ENCODE measurements at places on chromosomes 11 and 22.

DNA sequence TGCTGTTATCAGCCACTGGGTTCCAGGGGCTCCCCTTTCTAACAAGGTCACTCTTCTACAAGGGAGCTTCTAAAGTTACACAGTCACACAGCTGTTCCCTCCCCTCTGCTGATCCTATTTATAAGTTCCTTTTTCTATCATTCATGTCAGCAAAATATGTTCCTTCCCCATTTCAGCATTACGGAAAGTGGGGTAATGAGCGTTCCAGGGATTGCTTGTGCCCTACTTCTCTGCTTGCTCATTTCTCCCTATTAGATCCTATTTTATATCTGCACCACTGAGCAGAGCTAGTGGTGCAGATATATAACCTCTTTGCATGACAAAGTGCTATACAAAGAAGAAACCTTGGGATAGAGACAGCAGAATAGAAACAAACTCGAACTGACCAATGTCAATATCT, 22.7 kb upstream of the PLEKHB1 start:
- no peak for DNase-seq

GRCh38 chr11:111761036-111761435, 5.2 kb downstream of the PPP2R1B start:
- DNase-seq: no peak

- DNase-seq: no peak
Observed at GRCh38 chr22:22098457-22099193, 116.0 kb upstream of the TOP3B start.

GRCh38 chr22:43270314-43270908, 72.8 kb downstream of the SCUBE1 start:
- no peak for DNase-seq

GRCh38 chr11:118111019-118111743, 24.4 kb upstream of the SMIM35 start:
- no peak for DNase-seq

DNA sequence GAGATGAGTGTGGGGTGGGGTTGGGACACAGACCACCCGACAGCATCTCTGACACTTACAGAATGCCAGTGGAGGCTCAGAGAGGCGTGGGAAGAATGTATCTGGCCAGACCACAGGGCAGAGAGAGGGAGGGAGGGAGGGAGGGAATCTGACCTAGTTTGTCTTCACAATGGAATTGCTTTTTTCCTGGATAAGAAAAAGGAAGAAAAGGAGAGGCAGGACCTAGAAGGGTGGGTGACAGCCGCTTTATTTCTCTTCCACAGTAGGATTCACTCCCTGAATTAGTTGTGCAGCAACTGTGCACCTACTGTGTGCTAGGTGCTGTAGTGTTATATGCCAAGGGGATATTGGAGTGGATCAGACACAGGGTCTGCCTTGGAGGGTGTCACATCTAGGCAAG, 3.7 kb downstream of the KCNK4 start:
- no peak for DNase-seq

DNA sequence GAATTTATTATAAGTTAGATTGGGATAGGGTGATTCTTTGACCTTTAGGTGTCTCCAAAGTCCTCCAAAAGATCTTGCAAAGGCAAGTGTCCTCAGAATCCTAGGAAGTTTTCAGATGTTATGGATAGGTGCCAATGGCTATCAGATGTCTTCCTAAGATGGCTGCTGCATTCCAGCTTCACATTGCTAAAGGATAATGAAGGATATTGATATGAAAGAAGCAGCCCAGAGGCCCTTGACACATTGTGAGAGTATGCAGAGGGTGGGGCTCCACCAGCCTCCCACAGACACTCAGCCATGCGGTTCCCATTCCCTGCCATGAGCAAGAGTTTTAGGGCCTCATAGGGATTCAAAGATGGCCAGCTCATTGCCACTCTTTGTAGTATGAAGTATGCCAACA, 22.3 kb upstream of the GLYATL2 start:
- DNase-seq: no peak

GRCh38 chr11:57222239-57222638, 14.8 kb downstream of the APLNR start:
- no peak for DNase-seq

GRCh38 chr22:25714070-25714469, 27.9 kb upstream of the MYO18B start:
- no peak for DNase-seq

DNA sequence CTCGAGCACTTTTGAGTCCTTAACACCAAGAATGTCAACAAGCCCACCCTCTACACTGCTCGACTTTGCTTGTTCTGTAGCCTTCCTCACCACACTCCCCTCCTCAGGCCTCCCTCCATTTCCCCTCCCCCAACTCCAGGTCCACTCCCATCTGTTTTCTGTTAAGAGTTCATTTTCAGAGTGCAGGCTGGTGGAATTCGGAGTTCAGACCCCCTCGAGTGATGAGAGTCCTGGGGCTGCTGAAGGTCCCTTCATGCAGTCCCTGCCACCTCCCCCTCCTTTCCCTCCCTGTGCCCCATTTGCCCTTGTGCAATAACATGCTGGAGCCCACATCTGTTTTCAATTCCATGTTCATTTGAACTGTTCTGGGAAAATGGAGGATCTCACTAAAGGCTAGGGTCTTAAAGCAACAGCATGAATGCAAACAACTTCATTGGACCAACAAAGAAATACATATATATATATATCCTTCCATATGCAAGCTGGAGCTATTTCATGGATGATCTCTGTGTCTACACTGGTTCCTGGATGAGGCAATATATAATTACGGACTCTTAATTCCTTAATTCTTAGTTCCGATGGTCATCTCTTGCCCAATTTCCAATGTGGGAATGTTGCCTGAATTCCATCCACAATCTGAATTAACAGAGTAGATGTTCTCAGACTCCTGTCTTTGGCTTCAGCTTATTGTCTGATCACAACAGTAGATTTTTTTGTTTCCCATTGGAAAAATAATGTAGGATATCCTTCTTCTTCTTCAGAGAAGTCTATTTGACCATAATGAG, 340.4 kb downstream of the ETS1 start:
- no peak for DNase-seq

DNA sequence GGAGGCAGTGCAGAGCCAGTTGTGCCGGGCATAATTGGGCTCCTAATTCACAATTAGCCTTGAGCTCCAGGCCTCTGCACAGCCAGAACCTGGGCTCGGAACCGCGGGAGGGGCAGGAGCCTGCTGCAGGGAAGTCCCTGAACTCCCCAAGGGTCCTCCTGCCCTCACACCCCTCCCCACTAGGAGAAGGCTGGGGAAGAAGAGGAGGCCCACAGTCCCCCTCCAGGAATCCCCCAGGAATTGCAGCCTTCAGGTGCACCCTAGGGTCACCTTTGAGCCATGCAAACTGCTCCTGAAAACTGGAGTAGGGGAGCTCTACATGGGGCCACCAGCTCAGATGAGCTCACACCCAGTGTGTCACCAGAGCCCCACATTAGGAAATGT, 93.8 kb upstream of the LMO1 start:
- DNase-seq: no peak

GRCh38 chr22:25722626-25723025, 19.4 kb upstream of the MYO18B start:
- DNase-seq: no peak

DNA sequence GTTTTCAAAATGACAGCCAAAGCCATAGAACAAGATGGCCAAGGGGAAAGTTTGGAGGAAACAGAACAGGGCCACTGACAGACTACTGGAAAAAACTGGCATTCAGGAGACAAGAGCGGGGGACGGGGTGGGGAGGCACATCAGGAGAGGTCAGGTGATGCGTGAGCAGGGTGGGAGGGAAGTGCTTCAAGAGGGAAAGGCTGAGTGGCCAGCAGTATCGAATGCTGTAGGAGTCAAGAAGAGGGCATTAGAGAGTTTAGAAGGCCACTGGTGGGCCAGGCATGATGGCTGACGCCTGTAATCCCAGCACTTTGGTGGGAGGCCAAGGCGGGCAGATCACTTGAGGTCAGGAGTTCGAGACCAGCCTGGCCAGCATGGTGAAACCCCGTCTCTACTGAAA, 8.2 kb downstream of the GTPBP1 start:
- DNase-seq: no peak

- no peak for DNase-seq
Observed at GRCh38 chr11:16889905-16890304, 124.3 kb downstream of the PLEKHA7 start.

GRCh38 chr22:28435982-28436381, 243.7 kb downstream of the TTC28 start:
- DNase-seq: no peak

DNA sequence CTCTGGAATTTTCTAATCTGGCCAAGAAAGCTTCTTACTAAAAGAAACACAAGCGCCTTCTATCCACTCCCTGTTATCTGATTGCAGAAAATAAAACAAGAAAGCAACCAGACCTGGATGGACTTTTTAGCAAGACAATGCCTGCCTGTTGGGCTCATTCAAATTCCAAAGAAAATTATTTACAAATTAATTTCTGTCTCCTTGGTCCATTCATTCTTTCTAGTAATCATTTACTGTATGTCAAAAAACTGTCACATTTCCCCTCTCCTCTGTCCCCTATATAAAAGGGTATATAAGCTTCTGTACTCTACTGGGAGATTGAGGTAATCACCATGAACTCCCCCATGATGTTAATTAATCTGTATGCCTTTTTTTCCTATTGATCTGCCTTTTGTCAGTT, 279.9 kb downstream of the DLG2 start:
- no peak for DNase-seq

- DNase-seq: no peak
Observed at GRCh38 chr11:61193596-61193995, 9.7 kb upstream of the PGA3 start.

- DNase-seq: no peak
Observed at GRCh38 chr11:40168414-40168813, 1291.0 kb downstream of the LRRC4C start.

DNA sequence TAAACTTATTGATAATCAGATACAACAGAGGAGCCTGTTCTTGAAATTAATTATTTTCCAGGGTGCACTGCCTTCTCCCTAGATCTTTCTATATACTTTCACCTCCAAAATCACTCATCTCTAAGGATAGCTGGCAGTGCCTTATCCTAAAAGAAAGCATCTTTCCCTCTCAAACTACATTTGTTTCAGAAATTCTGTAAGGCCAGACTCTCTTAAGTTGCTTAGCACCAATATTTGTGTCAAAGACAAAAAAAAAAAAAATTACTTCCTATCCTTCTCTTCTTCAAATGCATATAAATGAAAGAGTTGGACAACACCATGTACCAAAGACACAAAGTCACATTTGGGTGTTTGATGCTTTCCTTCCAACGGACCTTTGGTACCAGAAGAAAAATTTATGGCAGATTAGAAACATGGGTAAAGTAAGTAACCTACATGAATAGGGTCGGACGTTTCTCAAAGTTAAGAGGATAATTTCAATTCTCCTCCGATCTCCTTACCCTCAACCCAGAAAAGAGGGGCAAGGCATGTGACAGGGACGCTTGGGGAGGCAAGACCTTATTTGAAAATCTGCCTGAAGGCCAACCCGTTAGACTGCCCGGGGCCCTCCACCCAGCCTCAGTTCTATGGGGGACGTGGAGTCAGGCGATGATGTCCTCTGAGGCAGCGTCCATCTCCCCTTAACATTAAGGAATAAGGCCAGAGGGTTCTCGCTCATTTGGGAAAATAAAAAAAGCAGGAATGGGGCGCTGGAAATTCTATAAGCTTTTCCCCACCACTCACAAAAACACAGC, 66.3 kb downstream of the ETS1 start:
- no peak for DNase-seq

GRCh38 chr11:122156940-122157382, 40.9 kb upstream of the BLID start:
- no peak for DNase-seq

DNA sequence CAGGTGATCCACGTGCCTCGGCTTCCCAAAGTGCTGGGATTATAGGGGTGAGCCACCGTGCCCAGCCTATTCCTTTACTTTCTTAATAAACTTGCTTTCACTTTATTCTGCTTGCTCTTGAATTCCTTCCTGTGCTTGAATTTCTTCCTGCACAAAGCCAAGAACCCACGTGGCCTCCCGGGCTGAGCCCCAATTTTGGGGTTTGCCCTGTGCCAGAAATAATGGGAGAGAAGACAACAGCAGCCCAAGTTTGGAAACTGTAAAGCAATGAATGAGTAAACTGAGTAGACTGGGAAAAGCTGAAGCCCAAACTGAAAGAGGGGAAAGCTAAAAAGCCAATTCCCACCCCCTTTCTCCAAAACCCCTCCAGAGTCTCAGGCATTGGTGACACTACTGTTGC, 136.4 kb downstream of the NECTIN1 start:
- no peak for DNase-seq

DNA sequence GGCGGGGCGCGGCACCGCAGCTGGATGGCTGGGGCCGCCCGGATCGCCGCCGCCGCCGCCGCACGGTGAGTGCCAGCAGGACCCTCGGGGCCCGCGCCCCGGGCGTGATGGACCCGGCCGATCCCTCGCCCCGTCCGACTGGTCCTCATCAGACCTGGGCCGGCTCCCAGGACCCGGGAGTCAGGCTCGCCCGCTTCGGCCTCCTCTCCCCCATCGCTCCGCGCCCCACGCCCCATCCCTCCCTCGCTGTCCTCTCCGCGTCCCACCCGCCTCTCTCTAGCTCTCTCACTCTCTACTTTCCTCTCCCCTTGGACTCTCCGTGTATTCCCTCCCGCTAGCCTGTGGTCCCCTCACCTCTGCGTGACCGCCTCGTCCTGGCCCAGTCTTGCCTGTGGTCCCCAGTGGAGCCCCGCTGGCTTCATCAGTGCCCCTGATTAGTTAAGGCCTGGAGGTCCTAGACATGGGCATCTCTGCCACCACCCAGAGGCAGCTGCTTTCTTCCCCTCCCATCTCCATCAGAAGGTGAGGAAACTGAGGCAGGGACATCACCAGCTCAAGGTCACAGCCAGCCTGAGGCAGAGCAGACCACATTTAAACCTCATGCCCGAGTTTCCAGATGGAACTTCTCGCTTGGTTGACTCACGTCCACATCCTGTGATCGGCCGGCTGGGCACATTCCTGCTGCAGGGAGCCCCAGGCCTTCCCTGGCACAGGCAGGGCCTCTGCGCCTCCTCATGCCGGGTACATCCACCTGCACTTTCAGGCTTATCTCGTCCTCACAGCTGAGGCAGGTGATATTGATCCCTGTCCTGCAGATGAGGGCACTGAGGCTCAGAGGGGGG, 429 bp downstream of the SLC39A13 start:
- DNase-seq: no peak

- DNase-seq: no peak
Observed at GRCh38 chr11:123559523-123559955, 94.9 kb downstream of the SCN3B start.

- DNase-seq: no peak
Observed at GRCh38 chr11:8067567-8067928, 13.5 kb upstream of the TUB start.

- no peak for DNase-seq
Observed at GRCh38 chr11:109443052-109443451, 21.1 kb downstream of the C11orf87 start.

DNA sequence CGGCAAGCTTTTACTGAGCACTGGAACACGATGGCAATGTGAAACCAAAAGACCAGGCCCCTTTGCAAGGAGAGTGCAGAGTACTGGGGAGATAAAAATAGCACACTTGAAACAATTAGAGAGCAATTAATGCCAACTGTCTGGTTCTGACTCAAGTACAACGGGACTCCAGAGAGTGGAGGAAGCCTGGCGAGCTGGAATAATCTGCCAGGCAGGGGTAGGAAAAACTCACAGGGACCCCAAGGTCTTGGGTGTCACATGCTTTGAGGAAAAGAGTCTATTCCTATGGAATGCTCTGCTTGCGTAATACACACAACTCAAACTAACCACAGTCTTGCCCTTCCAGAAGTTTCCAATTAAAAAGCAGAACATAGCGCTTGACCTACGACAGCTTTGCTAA, 113.0 kb upstream of the CLMP start:
- no peak for DNase-seq

Data from NK-92 treated with Interleukin-12 subunit alpha and Interleukin-12 subunit beta, amount 100 ng/mL, for 24 hours (cell line).